IMR-90 (cell line): ENCODE measurements at places on chromosomes 13 and 19. TPM values are rescaled to one million over a fixed set of nuclear protein-coding genes. Genes with fewer than 3 reads are reported as not detected.

GRCh38 chr13:43939086-43939485 lies 59.4 kb downstream of the LACC1 start:
- DNase-seq: no peak

C1QTNF9B gene
- polyA plus RNA-seq: 0.79 and 1.1 TPM in 2 replicates

DNA sequence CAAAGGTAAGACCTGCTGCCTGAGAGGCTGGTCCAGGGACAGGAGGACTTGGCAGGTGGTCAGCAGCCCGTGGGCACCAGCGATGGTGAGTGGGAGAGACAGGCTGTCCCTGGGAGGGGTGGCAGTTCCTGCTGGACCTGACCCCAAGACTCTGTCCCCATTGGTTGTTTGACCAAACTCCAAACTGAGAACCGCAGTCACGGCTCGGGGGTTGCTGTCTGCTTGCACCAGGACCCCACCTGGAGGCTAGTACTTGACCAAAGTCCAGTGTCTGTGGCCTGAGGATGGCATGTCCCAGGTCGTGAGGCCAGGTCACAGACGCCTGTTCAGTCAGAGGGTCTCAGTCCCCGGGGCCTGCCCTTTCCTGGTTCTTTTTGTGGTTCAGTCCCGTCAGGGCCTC lies 9.9 kb upstream of the ZNF14 start:
- DNase-seq: no peak

DNA sequence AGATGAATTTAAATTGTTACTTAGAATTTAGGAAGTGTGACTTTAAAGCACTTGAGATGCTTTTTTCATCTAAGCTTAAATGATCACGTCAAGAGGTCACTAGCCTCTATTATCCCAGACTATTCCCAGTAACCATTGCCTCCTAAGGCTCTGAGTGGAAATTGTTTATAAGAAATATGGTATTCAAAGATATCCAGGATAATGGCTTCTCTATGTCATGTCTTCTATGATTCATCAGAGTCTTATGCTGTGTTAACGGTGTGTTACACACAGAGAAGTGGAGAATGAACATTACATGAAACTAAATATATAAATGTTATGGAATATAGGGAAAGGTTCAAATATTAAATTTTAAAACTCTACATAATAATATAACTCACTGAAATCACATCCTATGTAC lies 79.8 kb upstream of the NBEA start:
- peak; percentile 15 for DNase-seq

KASH5 gene
- polyA plus RNA-seq: not detected in 2 replicates

LCP1 gene
- polyA plus RNA-seq: not detected in 2 replicates

DNA sequence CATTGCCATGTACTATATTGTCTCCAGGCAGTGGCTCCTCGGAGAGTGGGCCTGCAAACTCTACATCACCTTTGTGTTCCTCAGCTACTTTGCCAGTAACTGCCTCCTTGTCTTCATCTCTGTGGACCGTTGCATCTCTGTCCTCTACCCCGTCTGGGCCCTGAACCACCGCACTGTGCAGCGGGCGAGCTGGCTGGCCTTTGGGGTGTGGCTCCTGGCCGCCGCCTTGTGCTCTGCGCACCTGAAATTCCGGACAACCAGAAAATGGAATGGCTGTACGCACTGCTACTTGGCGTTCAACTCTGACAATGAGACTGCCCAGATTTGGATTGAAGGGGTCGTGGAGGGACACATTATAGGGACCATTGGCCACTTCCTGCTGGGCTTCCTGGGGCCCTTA lies 624 bp downstream of the GPR32 start:
- no peak for DNase-seq

ZNF709 gene
- polyA plus RNA-seq: 0.43 and 0.50 TPM in 2 replicates

DNA sequence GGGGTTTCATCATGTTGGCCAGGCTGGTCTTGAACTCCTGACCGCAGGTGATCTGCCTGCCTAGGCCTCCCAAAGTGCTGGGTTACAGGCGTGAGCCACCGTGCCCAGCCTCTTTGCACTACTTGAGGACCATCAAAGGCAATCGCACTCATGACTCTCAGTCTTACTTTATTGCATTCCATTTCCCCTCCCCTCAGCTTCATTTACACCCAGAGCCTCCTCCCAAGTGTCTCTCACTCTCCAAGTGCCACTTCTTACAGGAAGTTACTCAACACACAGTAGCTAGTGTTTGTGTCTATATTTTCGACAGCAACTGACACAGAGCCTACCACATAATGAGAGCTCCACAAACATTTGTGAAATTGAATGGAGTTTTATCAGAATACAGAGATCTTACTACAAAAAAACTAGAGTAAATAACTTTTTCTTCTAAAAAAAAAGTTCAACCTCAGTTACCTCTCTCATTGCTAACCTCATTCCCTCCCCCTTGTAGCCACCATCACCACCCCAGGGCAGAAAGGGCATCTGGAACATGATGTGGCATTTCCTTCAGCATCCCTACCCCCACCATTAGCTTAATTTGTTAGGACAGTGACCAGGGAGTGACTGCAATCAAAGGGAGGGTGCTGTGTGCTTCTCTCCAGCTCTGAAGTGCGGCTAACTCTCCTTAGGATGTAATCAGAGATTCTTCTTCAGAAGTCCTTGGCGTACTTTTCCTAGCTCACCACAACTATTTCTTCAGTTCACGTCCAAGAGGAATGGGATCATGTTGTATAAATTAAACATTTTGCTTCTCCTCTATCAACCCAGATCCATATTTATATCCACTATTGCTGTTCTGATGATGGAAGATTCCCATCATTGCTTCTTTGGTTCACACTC lies 17.0 kb upstream of the RUBCNL start:
- DNase-seq: no peak

DNA sequence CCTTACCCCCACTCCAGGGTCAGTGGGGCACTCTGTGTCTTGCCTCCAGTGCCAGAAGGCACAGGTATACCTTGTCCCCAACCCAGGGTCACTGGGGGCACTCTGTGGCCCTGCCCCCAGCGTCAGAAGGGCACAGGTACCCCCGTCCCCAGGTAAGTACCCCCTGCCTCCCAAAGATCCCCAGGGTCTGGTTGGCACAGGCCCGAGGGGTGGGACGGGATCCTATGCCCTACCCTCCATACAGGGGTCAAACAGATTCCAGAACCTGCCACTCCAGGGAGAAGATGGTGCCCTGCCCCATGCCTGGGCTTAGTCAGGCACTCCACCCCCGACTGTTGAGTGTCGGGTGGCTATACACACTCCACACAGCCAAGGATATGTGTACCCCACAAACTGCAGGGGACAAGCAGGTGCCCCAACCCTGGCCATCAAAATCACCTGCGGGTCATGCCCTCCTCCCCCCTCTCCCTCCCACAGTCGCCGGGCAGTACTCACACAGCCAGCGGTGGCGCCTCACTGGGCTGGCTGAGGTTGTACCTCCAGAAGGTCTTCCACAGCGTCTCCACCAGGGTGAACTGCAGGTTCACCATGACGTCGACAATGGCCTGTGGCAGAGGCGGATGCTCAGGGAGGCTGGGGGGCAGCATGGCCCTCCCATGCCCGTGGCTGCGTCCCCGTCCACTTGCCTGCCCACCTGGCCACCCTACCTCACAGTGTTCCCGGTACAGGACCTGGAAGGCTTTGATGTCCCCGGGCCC lies 13.8 kb downstream of the DCAF15 start:
- DNase-seq: no peak

DNA sequence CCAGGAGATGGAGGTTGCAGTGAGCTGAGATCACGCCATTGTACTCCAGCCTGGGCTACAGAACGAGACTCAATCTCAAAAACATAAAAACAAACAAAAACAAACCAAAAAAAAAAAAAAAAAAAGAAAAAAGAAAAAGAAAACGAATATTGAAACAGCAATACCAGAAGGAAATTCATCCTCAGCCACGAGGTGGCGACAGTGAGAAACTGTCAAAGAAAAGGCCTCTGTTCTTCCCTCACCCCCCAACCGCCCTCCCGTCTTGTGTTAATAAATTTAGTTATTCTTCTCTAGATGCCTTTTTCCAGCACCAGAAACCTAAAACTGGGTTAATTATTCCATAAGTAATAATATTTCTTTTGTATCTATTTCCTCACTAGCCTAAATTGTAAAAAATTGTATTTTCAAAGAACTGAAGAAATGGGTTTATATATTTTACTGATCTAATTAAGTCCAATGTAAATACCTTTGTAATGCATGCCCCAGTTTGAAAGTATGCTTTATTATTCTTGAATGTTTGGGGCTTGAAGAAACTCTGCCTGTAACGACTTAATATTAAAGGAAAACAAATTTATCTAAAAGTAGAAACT lies 38.6 kb downstream of the LIG4 start:
- peak; percentile 22 for DNase-seq

DNA sequence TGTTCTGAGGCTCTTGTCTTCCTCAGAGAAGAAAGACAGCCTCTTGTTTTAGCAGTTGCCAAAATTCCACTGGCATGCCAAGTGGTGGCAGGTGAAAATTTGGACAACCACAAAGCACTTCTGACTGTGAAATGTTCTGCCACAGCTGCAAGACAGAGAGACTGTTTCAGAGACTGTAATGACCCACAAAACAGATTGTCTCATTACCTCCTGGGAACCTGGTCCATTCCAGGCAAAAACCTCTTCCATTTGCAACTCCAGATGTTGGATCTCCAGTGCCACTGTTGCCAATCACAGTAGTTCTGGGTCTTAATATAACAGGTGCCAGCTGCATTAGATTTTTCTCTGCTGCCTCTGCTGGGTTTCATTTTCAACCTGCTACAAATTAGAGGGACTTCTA lies 911.5 kb downstream of the UQCRFS1 start:
- DNase-seq: no peak

ZNF177 gene
- 0.76 and 0.87 TPM in 2 replicates for polyA plus RNA-seq
